Caki2 (cell line): ENCODE measurements at places on chromosomes 12 and 14. TPM values are rescaled to one million over a fixed set of nuclear protein-coding genes. Genes with fewer than 3 reads are reported as not detected.

GRCh38 chr12:104404781-104405180 is 52.0 kb upstream of the CHST11 start:
- DNase-seq, result no peak

KRT86 gene
- total RNA-seq, result 8.7 and 14.5 TPM in 2 replicates

CHGA gene
- total RNA-seq, result 93.0 and 123 TPM in 2 replicates

TAS2R42 gene
- total RNA-seq, result not detected in 2 replicates

- DNase-seq, result no peak
These were observed 16.1 kb downstream of the NRXN3 start for GRCh38 chr14:78186277-78186676.

SERPINA12 gene
- not detected in 2 replicates for total RNA-seq

DNA sequence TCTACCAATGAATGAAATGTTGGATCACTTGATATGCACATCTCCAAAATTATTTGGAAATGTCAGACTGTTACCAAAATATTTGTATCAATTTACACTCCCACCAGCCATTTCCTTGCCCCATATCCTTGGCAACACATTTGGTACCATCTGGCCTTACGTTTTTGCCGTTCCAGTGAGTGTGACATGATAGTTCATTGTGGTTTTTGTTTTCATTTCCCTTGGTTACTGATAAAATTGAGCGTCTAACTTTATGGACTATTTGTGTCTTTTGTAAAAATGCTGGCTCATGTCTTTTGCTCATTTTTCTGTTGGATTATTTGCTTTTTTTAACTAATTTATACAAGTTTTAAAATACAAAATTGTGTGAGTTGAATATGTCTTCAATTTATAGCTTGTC is 11.0 kb downstream of the KLHDC1 start:
- DNase-seq, result no peak

- DNase-seq, result no peak
These were observed 15.2 kb downstream of the FGFR1OP2 start for GRCh38 chr12:26953447-26953846.

- no peak for DNase-seq
These were observed 17.4 kb upstream of the CHFR start for GRCh38 chr12:132904718-132905328.

FSCB gene
- not detected in 2 replicates for total RNA-seq

GRCh38 chr12:48040354-48040753 is 36.1 kb upstream of the COL2A1 start:
- DNase-seq, result no peak

DNA sequence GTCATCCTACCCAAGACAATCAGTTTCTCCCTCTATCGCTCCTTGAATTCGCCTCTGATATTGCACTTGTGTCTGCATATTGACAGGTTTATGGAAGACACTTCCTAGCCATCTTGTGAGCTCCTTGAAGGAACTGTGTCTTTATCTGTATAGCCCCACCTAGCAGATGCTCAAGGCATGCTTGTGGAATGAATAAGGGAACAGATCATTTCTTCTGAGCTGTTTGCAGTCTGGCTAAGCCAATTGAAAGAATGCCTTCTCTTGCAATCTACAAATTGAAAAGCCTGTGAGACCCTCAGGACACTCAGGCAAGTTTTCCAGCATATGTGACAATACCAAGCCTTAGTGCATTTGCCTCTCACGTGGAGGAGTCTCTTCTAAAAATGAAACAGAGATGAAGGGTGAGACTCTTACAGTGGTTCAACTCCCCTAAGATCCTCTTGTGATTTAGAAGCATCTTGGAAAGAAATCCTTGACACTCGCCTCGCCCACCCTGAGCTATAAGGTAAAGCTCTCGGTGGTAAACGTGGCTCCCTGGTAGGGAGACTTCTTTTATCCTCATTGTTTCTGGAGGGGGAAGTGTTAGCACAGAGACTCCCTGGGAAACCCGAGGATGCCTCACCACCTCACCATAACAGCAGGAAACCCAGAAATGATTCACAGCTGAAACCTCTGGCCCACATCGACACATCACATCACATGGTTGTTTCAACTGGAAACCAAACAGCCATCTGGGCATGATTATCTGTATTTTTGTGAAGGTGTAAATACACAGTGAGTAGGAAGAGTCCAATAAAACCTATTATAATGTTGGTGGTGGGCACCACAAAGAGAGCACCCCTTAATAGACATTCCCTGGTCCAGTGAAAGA is 112.3 kb upstream of the BCL2L14 start:
- peak; percentile 35 for DNase-seq

DNA sequence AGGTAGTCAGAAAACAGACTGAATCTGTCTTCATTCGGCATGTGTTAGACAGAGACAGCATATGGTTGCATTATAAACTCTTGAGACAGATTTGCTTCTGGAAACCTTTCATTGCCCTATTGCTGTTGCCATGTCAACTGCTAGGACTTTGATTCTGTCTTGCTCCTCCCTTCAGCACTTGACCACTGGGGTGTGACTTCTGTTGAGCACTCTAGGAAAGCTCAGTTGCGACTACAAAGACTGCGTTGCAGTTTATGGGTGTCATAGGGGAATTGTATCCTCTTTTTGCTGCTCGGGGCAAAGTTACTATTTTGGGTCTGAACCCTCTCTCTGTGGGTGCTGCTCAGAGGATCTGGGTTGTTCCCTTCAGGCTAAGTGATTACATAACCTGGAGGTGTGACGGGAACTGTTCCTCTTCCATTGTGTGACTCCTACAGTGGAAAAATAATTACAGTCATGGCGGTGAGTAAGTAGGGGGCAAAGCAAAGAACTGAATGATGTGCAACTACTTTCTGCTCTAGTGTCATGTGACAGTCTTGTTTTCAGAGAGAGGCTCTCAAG is 44.3 kb upstream of the TRIM9 start:
- peak; percentile 71 for DNase-seq

GRCh38 chr12:54579258-54579657 is 9.2 kb downstream of the PPP1R1A start:
- no peak for DNase-seq
